Placental epithelial cell (primary cell): ENCODE measurements at places on chromosomes 16 and 17. TPM values are rescaled to one million over a fixed set of nuclear protein-coding genes. Genes with fewer than 3 reads are reported as not detected.

LDHD gene
- total RNA-seq, result 0.11 and 0.39 TPM in 2 replicates

HNF1B gene
- total RNA-seq, result not detected in 2 replicates

CCL16 gene
- not detected in 2 replicates for total RNA-seq

KRT23 gene
- 0.79 and 1.4 TPM in 2 replicates for total RNA-seq

WBP2 gene
- 28.1 and 30.2 TPM in 2 replicates for total RNA-seq

SNX20 gene
- under 0.01 and 0.22 TPM in 2 replicates for total RNA-seq

SDR42E2 gene
- not detected in 2 replicates for total RNA-seq

CD300H gene
- not detected in 2 replicates for total RNA-seq

KRTAP9-8 gene
- total RNA-seq, result not detected in 2 replicates

COPZ2 gene
- total RNA-seq, result 26.8 and 108 TPM in 2 replicates

MT1G gene
- total RNA-seq, result not detected in 2 replicates

ANKRD40CL gene
- under 0.01 TPM in 1 of 2 replicates, not detected in the other for total RNA-seq

SCN4A gene
- total RNA-seq, result not detected in 2 replicates

ICAM2 gene
- total RNA-seq, result not detected in 2 replicates

KRTAP1-5 gene
- not detected in 2 replicates for total RNA-seq

ATP2A3 gene
- total RNA-seq, result 0.22 and 2.4 TPM in 2 replicates

SPNS1 gene
- total RNA-seq, result 32.6 and 70.6 TPM in 2 replicates

SYCE1L gene
- 0.33 and 3.9 TPM in 2 replicates for total RNA-seq

PRAC2 gene
- not detected in 2 replicates for total RNA-seq

ACSM2A gene
- not detected in 2 replicates for total RNA-seq

LGALS9B gene
- not detected in 2 replicates for total RNA-seq

KRT222 gene
- 1.6 TPM in 2 replicates for total RNA-seq

GDPD3 gene
- total RNA-seq, result 1.1 and 2.7 TPM in 2 replicates

OR3A2 gene
- 0.22 TPM in 1 of 2 replicates, not detected in the other for total RNA-seq

KRTAP4-9 gene
- not detected in 2 replicates for total RNA-seq

CDH8 gene
- not detected in 2 replicates for total RNA-seq

RUNDC3A gene
- total RNA-seq, result 0.11 TPM in 1 of 2 replicates, not detected in the other

PRSS21 gene
- not detected in 2 replicates for total RNA-seq

SCGB1C2 gene
- not detected in 2 replicates for total RNA-seq

PRRT2 gene
- total RNA-seq, result 1.2 and 13.3 TPM in 2 replicates

SULT1A2 gene
- total RNA-seq, result 0.11 TPM in 1 of 2 replicates, not detected in the other

IQCK gene
- 7.0 and 9.0 TPM in 2 replicates for total RNA-seq

SEPTIN12 gene
- total RNA-seq, result not detected in 2 replicates

TLE7 gene
- total RNA-seq, result not detected in 2 replicates

CLEC3A gene
- total RNA-seq, result not detected in 2 replicates

DPEP1 gene
- not detected in 2 replicates for total RNA-seq

ACSM2B gene
- total RNA-seq, result not detected in 2 replicates

P2RX5 gene
- total RNA-seq, result not detected in 2 replicates

TP53TG3B gene
- not detected in 2 replicates for total RNA-seq

SSTR5 gene
- not detected in 2 replicates for total RNA-seq

SMIM22 gene
- not detected in 2 replicates for total RNA-seq
